ENCODE measurements at places on chromosomes 2 and 18.

- no peak for DNase-seq
Measured at GRCh38 chr18:73986711-73987110, 160.9 kb downstream of the FBXO15 start.

DNA sequence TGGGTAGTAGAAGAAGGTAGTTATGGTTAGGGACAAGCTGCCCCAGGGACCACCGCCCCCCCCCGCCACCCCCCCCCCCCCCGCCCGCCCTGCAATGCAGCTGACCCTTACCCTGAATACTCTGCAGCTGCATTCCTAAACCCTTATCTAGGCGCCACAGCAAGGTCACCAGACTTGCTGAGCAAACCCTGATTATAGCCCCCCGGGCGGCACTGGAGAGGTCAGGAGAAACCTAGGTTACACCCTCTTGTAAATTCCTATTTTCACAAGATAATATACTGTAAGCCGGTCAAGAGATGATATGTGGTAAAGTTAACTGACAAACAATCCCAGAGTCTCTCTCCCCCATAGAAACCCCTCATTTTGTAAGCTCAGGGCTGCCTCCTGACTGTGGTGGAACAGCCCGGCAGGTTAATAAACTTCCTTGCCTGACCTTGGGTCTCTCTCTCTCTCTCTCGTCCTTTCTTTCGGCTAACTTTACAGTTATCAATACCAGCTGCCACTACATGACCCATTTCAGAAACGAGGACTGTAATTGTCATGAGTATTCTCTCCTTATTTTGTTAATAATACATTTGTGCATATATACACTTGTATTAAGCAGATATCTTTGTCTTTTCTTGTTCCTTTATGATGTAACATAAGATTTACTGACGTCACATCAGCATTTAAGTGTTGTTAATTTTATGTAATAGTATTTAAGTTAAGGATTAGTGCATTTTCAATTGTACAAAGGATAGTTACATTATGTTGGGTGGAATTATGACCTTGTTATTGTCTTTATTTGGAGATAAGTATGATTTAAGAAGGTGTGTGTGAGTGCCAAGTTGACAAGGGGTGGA, 22.8 kb upstream of the SMAD4 start:
- no peak for DNase-seq

DNA sequence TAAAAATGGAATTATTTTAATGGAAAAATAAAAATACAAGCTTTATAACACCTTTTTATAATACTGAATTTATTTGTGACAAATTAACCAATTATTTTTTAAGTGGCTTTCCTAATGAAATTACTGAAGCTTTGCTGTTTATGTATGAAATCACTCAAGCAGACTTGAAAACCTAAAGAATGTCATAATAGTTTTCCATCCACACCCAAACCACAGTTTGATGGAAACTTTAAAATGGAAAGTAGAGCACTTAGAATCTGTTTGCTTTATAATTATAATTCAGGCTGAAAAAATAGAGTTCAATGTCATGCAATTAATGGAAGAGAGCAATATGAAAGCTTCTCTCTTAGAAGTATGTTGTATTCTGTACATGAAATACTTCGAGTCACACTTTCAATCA, 31.6 kb upstream of the WDR75 start:
- no peak for DNase-seq

DNA sequence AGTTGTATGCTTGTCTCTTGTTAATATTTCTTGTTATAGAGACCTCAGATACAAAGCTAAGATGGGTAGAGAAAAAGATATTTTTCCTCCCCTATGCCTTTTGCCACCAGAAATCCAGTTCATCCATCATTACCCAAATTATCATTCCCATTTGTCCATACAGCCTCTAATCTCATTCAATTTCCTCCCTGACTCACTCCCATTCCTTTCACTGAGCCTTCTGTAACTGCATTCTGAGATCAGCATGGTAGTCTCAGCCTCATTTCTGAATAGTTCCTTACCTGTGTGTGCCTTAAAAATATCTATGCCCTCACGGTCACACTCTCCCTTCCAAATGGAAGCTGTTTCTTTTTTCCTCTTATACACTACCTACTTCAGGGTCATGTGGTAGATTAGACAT, 15.7 kb upstream of the PIK3C3 start:
- no peak for DNase-seq

DNA sequence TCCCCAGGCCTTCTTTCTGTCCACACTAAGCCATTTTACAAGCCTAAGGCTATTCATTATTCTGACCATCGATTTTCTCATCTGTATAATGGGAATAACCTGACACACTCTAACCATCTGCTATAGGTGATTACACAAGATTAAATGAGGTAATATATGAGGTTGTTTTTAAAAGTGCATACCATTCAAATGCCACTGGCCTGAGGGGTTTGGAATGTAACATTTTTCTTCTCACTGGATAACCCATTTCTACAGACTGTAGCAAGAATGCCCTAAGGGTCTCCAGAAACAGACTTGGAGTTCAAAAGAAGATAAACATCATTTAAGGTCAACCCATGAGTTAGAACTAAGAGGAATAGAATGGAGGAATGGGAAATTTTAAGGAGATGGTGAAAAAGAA, 111.7 kb upstream of the SETBP1 start:
- DNase-seq, result no peak

DNA sequence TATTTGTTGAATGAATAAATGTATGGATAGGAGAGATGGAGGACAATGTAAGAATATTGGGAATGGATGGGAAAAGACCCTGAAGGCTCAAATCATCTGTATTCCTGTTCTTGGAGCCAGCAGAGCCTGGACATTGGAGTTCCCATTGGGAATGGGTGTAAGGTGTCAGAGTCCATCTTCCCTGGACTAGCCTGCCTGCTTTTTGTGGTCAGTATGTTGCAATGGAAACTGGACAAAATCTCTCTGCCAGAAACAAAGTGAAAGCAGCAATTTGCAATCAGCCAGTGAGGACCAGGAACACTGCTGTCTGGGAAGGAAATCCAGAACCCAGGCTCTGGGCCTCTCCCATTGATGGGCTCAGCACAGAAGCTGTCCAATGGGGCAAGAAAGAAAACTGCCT, 83.5 kb upstream of the SKOR2 start:
- no peak for DNase-seq

- no peak for DNase-seq
Measured at GRCh38 chr2:8242739-8243138, 439.1 kb upstream of the ID2 start.

- DNase-seq, result no peak
Measured at GRCh38 chr2:72710418-72711152, 115.2 kb downstream of the EXOC6B start.

DNA sequence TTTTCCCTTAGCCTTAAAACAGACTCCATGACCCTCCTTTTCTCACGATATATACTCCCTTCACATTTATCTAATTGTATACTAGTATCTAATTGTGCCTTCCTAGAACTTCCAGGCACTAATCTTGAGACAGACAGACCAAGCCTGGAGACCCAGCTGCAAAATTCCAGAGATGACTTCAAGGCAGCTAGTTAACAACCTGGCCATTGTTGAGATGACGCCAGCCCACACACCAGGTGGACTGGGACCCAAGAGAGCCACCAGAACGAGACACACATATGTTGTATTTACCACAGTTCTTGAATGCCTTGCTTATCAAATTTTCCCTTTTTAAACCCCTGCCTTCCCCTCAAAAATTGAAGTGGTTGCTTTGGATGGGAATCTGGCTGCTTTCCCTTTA, 48.9 kb upstream of the SELENOI start:
- DNase-seq, result no peak

DNA sequence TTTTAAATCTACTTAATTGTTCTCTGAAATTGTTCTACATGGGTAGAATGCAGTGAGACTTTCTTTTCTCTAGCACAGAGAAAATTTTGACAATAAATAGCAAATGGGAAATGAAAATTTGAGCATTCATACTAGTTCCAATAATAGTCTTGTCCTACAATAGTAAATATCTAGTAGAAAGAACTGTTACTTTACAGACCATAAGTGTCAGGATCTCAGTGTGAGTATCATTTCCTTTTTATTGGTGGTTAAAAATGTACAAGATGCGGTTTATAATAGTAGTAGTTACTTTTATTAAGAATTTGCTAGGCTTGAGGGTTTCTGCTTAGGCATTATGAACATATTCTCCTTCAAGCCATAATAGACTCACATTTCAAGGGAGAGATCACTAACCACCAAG, 43.2 kb downstream of the KCNE4 start:
- DNase-seq, result no peak

- no peak for DNase-seq
Measured at GRCh38 chr2:169082995-169083394, 13.6 kb downstream of the DHRS9 start.

DNA sequence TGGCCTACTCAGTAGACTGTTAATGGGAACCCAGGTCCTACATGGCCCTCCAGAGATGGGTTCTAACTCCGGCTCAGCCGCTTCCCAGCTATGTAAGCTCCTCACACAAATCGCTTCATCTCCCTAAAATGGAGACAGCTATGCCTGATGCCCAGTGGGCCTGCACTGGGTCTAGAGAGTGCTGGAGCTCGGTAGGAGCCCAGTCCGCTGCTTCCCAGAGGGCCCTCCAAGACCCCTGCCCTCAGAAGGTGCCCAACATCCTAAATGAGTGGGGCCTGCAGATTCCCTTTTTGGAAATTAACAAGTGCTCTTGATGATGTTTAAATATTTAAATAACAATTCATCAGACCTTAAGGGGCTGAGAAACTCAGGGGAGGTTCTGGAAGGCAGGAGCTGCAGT, 47.1 kb downstream of the HS1BP3 start:
- no peak for DNase-seq

- DNase-seq, result no peak
Measured at GRCh38 chr2:143850084-143850483, 669.8 kb downstream of the ZEB2 start.

DNA sequence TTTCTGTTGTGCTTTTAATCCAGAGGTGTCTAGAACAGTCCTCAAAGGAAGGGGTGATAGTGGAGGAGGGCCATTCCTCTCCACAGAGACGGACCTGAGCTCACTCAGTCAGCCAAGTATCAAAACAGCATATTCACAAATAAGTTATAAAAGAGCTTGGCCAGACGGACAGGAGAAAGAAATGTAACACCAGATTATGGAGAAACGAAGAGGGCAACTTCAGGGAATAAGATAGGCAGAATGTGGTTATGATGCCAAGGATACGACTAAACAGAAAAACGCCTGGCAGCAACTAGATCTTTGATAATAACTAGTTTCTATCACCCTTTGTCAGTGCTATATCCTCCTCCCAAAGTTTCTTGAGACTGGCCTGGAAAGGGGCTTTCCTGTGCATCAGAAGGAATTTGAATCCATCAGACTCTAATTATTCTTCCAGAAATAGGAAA, 42.5 kb downstream of the MAP4K3 start:
- DNase-seq, result no peak

DNA sequence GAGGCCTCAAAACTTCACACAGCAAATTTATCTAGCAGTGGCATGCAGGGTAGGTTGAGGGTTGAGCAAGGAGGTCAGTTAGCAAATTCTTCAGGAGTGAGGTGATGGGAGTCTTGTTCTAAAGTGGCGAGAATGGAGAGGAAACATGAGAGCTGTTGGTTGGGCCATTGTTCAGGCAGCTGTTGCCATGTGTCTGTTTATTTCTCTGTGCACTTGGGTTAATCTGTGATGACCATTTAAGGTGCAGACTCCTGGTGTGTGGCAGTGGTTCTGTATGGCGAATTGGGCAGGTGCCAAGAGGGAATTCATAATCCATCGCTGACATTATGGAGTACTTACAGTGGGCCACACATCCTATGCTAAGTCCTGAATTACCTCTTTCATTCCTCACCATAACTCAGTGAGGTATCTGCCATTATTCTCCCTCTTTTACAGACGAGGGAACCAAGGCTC, 30.4 kb downstream of the TMEM178A start:
- no peak for DNase-seq

DNA sequence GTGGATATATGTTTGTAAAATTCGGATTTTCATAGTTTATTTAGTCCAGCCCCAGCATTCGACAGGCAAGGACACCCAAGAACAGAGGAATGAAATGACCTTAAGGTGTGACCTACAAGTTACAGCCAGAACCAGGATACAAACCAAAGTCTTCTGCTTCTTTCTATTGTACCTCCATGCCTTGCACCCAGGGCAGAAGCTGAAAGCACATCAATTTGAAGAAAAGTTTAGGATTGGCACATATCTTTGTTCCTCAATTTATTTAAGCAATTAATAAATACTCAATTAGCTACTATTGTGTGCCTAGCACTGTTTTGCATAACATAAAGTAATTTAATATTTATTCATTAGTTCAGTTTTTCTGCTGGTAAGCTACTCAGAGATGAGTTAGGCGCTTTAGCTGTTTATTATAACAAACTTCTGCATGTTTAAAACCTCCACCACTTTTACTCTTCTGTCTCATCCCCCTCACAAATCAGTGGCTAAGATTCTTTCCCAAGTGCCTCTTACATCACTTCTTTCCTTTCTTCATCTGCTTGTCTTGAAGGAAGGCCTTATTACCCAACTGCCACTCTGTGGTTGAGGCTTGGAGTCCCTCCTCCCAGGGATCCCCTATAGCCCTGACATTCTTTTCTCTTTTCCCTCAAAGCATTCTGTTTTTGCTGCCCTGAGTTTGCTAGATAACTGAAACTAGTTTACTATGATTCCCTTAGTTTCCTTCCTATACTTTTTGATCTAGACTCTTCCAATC, 37.1 kb upstream of the DARS1 start:
- no peak for DNase-seq

DNA sequence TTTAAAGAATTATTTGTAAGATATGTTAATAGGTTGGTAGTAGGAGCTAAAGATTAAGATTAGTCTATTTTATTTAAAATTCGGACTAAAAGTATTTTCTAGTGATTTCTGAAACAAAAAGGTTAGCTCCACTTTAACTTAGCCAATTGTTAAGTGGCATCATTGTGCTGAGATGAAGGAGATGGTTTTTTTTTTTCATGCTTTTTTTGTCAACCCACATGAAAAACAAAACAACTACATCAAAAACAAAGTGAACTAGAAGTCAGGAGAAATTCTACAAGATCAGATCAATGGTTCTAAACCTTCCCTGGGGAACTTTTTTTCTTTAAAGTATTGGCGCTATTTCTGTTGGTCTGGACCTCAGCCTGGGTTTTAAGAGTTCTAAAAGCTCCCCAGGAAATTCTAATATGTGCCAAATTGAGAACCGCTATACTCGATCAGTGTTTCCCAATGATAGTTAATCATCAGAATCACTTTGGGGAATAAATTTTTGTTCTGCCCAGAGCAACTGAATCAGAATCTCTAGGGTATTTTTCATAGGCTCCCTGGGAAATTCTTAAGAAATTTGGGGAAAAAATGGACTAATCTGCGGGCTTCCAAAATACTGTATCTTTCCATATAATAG, 2.3 kb downstream of the ZC3H6 start:
- no peak for DNase-seq

Data from cortex of kidney (tissue), 1 donor.